B cell (primary cell): ENCODE measurements at places on chromosomes 6 and 20. TPM values are rescaled to one million over a fixed set of nuclear protein-coding genes. Genes with fewer than 3 reads are reported as not detected.

PHACTR1 gene
- polyA plus RNA-seq, result 30.2 and 180 TPM in 2 replicates

KIAA1755 gene
- not detected in 2 replicates for polyA plus RNA-seq

CALHM4 gene
- not detected in 2 replicates for polyA plus RNA-seq

GPR6 gene
- polyA plus RNA-seq, result not detected in 2 replicates

NHLRC1 gene
- 0.31 and 0.45 TPM in 2 replicates for polyA plus RNA-seq

ULBP3 gene
- 0.10 and 0.22 TPM in 2 replicates for polyA plus RNA-seq

TUBB2A gene
- polyA plus RNA-seq, result 110 and 146 TPM in 2 replicates

CHRNA4 gene
- not detected in 2 replicates for polyA plus RNA-seq

ZNF217 gene
- 15.5 and 16.0 TPM in 2 replicates for polyA plus RNA-seq

BMP6 gene
- 0.43 and 0.78 TPM in 2 replicates for polyA plus RNA-seq

FAM83B gene
- polyA plus RNA-seq, result not detected in 2 replicates

TBXT gene
- polyA plus RNA-seq, result 0.63 TPM in 1 of 2 replicates, not detected in the other

APOM gene
- 11.6 and 11.9 TPM in 2 replicates for polyA plus RNA-seq

OR2H2 gene
- polyA plus RNA-seq, result not detected in 2 replicates

IL17A gene
- not detected in 2 replicates for polyA plus RNA-seq

DEFB132 gene
- not detected in 2 replicates for polyA plus RNA-seq

BTNL2 gene
- polyA plus RNA-seq, result not detected in 2 replicates

GSTA2 gene
- not detected in 2 replicates for polyA plus RNA-seq

UNC5CL gene
- 4.5 and 5.7 TPM in 2 replicates for polyA plus RNA-seq

WFDC12 gene
- not detected in 2 replicates for polyA plus RNA-seq

TP53INP2 gene
- 14.7 and 39.6 TPM in 2 replicates for polyA plus RNA-seq

SEMG1 gene
- not detected in 2 replicates for polyA plus RNA-seq

PNLDC1 gene
- 0.13 and 1.3 TPM in 2 replicates for polyA plus RNA-seq

WFDC10B gene
- polyA plus RNA-seq, result 0.30 TPM in 1 of 2 replicates, not detected in the other

DACT2 gene
- not detected in 2 replicates for polyA plus RNA-seq

SOX18 gene
- polyA plus RNA-seq, result not detected in 2 replicates

TAGAP gene
- 242 and 246 TPM in 2 replicates for polyA plus RNA-seq

PLG gene
- polyA plus RNA-seq, result not detected in 2 replicates

FILIP1 gene
- not detected in 2 replicates for polyA plus RNA-seq

C6orf58 gene
- polyA plus RNA-seq, result not detected in 2 replicates

AVP gene
- not detected in 2 replicates for polyA plus RNA-seq

POM121L2 gene
- not detected in 2 replicates for polyA plus RNA-seq

BPIFA1 gene
- not detected in 2 replicates for polyA plus RNA-seq

EDN1 gene
- 1.4 and 1.6 TPM in 2 replicates for polyA plus RNA-seq

ACOT8 gene
- 43.1 and 64.7 TPM in 2 replicates for polyA plus RNA-seq

PM20D2 gene
- polyA plus RNA-seq, result 7.4 and 10.4 TPM in 2 replicates

PRPH2 gene
- polyA plus RNA-seq, result 0.03 and 0.06 TPM in 2 replicates

MLN gene
- not detected in 2 replicates for polyA plus RNA-seq
